Osteoblast (primary cell): ENCODE measurements at places on chromosomes 5 and 9.

GRCh38 chr5:156971415-156971814 is 8.4 kb upstream of the TIMD4 start:
- H3K4me3 ChIP-seq = no peak overlapping the region
- H3K36me3 ChIP-seq = no peaks in the 10 kb centered on the region
- no peaks in the 10 kb centered on the region for H3K27me3 ChIP-seq
- H3K27ac ChIP-seq = no peak overlapping the region

DNA sequence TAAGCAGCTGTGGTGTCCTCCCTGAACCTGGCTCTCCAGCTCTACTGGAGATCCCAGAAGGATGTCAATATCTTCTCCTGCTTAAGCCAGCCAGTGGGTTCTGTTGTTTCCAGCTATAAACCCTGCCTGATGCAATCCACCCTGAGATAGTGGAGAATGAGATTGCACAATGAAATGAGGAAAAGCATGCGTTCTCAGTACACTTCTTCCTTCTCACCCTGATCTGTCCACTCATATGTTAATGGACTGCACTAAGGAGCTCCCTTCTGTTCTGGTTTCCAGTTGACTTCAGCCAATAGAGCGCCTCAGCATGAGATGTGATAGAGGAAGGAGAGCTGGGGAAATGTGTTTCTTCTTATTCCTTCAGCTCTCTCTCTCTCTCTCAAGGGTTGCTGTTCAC is 40.0 kb upstream of the CDH6 start:
- H3K27ac ChIP-seq = no peak overlapping the region
- no peaks in the 10 kb centered on the region for H3K27me3 ChIP-seq
- no peak for DNase-seq
- no peaks in the 10 kb centered on the region for H3K36me3 ChIP-seq
- no peaks in the 10 kb centered on the region for H3K4me1 ChIP-seq
- H3K4me3 ChIP-seq = no peak overlapping the region

GRCh38 chr5:2756211-2757152 is 5.0 kb upstream of the IRX2 start:
- H3K4me3 ChIP-seq = peak overlapping the region; percentile 79
- no peaks in the 10 kb centered on the region for H3K36me3 ChIP-seq
- no peaks in the 10 kb centered on the region for H3K27me3 ChIP-seq
- peak overlapping the region; percentile 11 for H3K27ac ChIP-seq
- peak; percentile 98 for DNase-seq

DNA sequence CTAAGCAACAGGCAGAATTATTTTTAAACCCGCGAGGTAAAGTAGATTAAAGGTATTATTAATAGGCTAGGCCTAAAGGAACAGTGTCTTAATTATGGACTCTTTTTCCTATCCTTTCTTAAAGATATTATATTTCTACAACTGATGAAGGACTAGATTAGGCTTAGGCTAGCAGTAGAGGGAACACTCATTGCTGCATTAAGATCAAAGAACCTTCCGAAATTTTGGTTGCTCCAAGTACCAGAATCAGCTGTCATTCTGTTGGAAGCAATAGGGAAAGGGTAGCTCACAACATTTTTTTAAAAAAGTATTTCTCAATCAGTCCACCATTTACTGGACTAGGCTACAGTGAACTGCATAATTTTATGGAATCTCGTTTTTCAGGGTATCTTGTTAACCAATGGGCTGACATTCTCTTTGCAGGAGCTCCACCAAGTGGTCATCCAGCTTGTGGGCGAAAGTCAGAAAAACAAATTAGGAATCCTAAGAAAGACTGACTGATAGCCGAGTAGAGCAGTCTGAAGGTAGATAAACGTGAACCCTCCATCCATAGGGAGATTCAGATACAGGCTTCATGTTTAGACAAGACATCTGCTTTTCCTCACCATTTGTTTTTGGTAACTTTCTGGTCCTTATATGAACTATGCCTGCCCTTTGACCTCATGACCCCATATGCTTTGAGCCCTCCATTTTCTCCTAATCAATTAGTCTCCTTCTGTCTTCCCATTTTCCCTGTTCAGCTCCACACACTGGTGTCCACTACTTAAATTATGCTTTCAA is 103.6 kb upstream of the CHD1 start:
- no peaks in the 10 kb centered on the region for H3K27me3 ChIP-seq
- peak overlapping the region; percentile 75 for H3K4me3 ChIP-seq
- DNase-seq = peak; percentile 49
- peak overlapping the region; percentile 75 for H3K27ac ChIP-seq

- DNase-seq = no peak
- H3K4me1 ChIP-seq = no peaks in the 10 kb centered on the region
- no peaks in the 10 kb centered on the region for H3K27me3 ChIP-seq
- H3K4me3 ChIP-seq = no peak overlapping the region
- no peaks in the 10 kb centered on the region for H3K36me3 ChIP-seq
These were observed 117.9 kb upstream of the PRDM9 start for GRCh38 chr5:23389291-23390101.

GRCh38 chr9:112925058-112925641 is 34.5 kb upstream of the SLC46A2 start:
- H3K4me1 ChIP-seq = peaks cover 3% of the 10 kb centered on the region
- no peak overlapping the region for H3K27ac ChIP-seq

GRCh38 chr9:37531699-37532098 is 44.5 kb downstream of the FBXO10 start:
- DNase-seq = peak; percentile 39
- H3K27me3 ChIP-seq = no peaks in the 10 kb centered on the region
- H3K36me3 ChIP-seq = peaks cover 4% of the 10 kb centered on the region
- peaks cover 7% of the 10 kb centered on the region for H3K4me1 ChIP-seq

- H3K4me3 ChIP-seq = no peak overlapping the region
- peak; percentile 14 for DNase-seq
- peaks cover 14% of the 10 kb centered on the region for H3K4me1 ChIP-seq
- H3K27me3 ChIP-seq = no peaks in the 10 kb centered on the region
- H3K36me3 ChIP-seq = peaks cover 67% of the 10 kb centered on the region
These were observed 229.4 kb downstream of the ADAMTSL1 start for GRCh38 chr9:18703151-18703900.

DNA sequence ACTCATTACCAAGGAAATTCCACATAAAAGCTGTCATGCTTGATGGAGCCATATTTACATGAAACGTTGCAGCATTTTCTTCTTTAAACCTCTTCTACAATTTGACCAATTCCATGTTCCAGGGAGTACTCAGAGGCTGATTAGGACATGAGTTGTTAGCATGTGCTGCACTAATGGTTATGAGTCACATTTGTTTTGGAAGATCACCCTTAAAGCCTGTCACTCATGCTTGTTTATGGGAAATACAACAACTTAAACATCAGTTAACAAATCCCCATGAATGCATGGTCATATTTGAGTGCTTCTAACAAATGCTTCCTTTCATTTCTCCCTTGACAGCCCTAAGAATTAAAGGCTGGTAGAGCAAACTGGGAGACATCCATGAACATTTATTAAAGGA is 156.1 kb downstream of the GHR start:
- H3K27ac ChIP-seq = no peak overlapping the region
- no peaks in the 10 kb centered on the region for H3K4me1 ChIP-seq
- no peak overlapping the region for H3K4me3 ChIP-seq
- H3K27me3 ChIP-seq = no peaks in the 10 kb centered on the region
- no peaks in the 10 kb centered on the region for H3K36me3 ChIP-seq

- DNase-seq = no peak
- H3K4me1 ChIP-seq = peaks cover 15% of the 10 kb centered on the region
- H3K4me3 ChIP-seq = no peak overlapping the region
- H3K27me3 ChIP-seq = no peaks in the 10 kb centered on the region
- peak overlapping the region; percentile 36 for H3K27ac ChIP-seq
These were observed 20.8 kb downstream of the LHFPL2 start for GRCh38 chr5:78627766-78628165.

DNA sequence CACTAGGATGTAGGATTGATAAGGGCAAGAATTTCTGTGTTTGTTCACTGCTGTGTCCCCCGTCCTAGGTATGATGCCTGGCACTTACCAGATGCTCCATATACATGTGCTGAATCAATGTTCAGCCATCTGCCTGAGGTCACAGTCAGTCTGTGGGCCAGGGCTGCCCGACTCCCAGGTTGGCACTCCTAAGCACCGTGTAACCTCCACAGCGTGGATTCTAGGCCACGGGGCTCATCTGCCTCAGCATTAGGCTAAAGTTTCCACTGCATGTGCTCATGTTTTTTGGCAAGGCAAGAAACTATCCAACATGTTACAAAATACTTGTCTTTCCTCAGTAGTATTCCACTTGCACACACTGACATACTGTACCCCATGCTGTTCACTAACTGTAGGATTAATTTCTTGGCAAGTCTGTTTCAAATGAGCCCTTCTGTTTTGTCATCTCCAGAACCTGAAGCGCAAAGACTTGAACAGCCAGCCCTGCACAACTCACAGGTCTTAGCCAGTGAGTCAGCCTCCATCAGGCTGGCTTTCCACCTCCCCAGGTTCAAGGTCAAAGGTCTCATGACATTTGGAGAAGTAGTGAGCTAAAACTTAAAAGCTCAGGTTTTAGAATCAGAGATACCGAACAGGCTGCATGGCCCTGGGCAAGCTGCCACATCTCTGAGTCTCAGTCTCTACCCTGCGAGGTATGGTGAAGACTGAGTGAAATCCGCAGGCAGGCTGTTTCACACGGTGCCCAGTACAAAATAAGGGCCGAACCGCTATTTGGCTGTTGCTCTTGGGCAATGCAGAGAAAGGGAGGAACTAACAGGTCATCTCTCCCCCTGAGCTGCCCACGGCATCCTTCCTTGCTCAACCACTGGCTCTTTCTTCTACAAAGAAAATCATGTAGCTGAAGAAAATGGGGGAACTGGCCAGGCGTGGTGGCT is 7.2 kb downstream of the TOR1A start:
- no peaks in the 10 kb centered on the region for H3K27me3 ChIP-seq
- no peak overlapping the region for H3K4me3 ChIP-seq
- DNase-seq = no peak
- H3K4me1 ChIP-seq = no peaks in the 10 kb centered on the region
- no peak overlapping the region for H3K27ac ChIP-seq

DNA sequence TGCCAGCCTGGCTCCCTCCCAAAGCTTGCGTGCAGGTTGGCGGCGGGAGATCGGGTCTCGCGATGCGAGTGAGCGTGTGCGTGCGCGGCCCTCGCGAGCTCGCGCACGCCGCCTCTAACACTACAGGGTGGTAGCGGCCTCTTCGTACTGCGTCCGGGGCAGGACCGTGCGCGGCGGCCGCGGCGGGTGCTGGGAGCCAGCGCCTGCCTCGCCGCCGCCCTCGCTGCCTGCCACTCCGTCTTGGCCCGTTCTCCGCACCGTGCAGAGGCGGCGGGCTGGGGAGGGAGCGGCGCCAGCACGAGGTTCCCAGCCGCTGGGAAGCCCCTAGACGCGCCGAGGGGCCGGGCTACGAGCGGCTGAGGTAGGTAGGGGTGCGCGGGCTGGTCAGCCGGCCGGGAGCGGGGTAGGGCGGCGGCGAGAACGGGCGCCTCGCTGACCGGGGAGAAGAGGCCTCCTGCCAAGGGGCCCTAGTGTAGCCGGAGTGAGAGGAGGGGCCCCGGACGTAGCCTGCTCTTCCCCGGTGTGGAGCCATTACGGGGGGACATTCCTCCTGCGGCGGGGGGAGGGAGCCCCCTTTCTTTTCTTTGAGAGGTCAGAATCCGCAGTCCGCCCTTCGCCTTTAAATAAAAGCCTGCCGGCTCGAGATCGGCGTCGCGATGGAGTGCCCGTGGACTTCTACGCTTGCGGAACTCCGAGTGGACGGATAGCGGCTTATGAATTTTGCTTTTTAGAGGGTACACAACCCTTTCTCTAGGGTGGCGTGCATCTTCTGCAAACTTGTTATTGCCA is at the start of gene C5orf24:
TSS of gene C5orf24 (plus strand) at position 117 of the 789 bp plus-strand sequence. CDS start 8,933 bp downstream, outside the sequence.
- peak within 1 kb of the TSS; percentile 89 for H3K27ac ChIP-seq
- H3K36me3 ChIP-seq = peaks cover 7% of the 10 kb centered on the region
- H3K27me3 ChIP-seq = no peaks in the 10 kb centered on the region
- H3K4me1 ChIP-seq = peaks cover 31% of the 10 kb centered on the region
- peak within 1 kb of the TSS; percentile 94 for H3K4me3 ChIP-seq
- peak; percentile 96 for DNase-seq

DNA sequence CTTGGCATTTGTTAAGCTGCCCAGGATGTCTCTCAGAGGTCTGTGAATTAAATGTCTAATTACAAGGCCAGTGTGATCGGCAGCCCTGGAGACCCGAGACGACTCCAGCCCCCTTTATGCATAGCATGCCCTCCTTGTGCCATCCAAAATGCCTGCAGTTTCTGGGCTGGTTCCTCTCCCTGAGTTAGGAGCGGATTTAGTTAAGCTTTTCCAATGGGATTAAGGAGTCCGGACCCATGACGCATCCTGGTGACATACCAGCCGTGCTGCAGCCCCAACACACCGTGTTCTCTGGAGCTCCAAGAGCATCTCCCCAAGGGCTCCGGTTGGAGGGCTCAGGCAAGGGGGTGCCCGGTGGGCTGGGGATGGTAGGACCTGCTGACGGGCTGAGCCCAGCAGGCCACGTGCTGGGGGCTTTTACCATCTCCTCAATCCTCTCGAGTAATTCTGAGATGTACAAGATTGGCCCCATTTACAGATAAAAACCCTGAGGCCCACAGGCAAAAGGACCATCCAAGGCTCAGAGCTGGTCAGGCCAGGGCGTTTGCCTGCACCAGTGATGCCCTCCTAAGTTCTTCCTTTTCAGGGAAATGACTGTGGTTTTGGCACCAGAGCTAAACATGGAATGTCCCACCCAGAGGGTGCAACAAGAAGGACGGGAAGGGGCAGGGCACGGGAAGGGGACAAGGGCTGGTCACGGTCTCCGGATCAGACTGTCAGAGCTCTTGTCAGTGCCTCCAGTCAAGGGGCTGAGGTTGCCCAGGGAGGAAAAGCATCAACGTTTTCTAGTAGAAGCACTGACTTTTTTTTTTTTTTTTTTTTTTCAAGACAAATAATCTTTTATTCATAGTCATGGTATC is 82.6 kb upstream of the PHYKPL start:
- H3K27ac ChIP-seq = no peak overlapping the region
- no peak for DNase-seq
- no peaks in the 10 kb centered on the region for H3K36me3 ChIP-seq
- no peaks in the 10 kb centered on the region for H3K27me3 ChIP-seq
- no peaks in the 10 kb centered on the region for H3K4me1 ChIP-seq
- H3K4me3 ChIP-seq = no peak overlapping the region

GRCh38 chr5:150322202-150322601 is 19.5 kb upstream of the ARSI start:
- no peaks in the 10 kb centered on the region for H3K27me3 ChIP-seq
- no peak overlapping the region for H3K4me3 ChIP-seq
- no peak for DNase-seq

DNA sequence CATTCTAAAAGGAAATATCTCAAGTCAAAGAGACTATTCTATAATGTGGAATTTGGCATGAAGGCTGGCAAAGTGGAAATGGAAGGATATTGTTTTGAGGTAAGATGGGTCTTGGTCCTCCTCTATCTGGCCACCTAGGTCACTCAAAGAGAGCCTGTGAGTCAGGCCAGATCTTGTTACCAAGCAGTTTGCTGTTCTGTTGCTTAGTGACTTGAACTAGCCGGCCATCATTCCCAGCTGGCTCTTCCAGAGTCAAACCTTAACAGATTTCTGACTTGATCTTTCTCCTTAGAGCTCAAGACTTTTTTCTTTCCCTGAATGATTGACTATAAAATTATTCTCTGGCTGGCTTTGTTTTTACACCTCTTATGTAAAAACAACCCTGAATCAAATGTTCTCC is 136.1 kb downstream of the PDE4D start:
- no peak overlapping the region for H3K27ac ChIP-seq
- H3K27me3 ChIP-seq = no peaks in the 10 kb centered on the region
- H3K4me3 ChIP-seq = no peak overlapping the region
- H3K4me1 ChIP-seq = peaks cover 7% of the 10 kb centered on the region
- no peaks in the 10 kb centered on the region for H3K36me3 ChIP-seq

- H3K27ac ChIP-seq = no peak overlapping the region
- H3K4me3 ChIP-seq = no peak overlapping the region
- peaks cover 14% of the 10 kb centered on the region for H3K4me1 ChIP-seq
- H3K36me3 ChIP-seq = no peaks in the 10 kb centered on the region
- DNase-seq = no peak
These were observed 152.2 kb downstream of the PIK3R1 start for GRCh38 chr5:68367717-68368116.

- no peaks in the 10 kb centered on the region for H3K27me3 ChIP-seq
- H3K4me1 ChIP-seq = no peaks in the 10 kb centered on the region
- no peak overlapping the region for H3K27ac ChIP-seq
- H3K36me3 ChIP-seq = no peaks in the 10 kb centered on the region
These were observed 264.2 kb downstream of the IRX2 start for GRCh38 chr5:2487152-2487763.
